K562 (cell line): ENCODE measurements at places on chromosomes 4 and X.

DNA sequence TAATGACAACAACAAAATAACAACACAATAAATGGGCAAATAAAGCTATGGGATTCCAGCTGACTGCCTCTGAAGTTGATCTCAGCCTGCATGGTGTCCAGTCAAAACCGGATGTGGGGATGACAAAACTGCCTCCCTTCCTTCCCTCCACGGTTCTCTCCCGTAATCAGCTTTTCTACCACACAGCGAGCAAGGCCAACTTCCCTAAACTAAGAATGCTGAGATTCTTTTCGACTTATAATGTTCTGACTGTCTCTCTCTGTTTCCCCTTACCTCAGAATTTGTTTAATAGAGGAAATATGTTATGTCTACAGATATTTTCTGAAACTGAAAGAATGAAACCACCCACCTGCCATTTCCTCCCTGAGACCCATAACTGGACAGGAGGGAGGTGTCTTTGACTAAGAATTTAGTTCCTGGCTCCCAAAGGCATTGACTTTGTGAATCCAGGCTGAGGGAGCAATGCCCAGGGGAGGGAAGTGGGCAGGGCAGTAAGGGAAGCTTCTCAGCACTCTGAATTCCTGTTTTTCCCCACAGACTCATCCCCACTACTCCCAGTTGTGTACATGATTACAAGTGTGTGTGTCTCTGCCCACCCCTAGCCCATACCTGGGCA is 1.0 kb upstream of the TLR1 start:
- no peaks in the 10 kb centered on the region for H3K4me1 ChIP-seq
- no peak overlapping the region for H3K27ac ChIP-seq
- no peak overlapping the region for H3K4me3 ChIP-seq
- DNase-seq = no peak

- no peaks in the 10 kb centered on the region for H3K36me3 ChIP-seq
- no peak overlapping the region for H3K27ac ChIP-seq
- no peak for DNase-seq
- no peak overlapping the region for H3K4me3 ChIP-seq
- H3K4me1 ChIP-seq = peaks cover 17% of the 10 kb centered on the region
Observed at GRCh38 chr4:8207314-8207713, 8.2 kb downstream of the SH3TC1 start.

GRCh38 chr4:107278791-107279483 is 242.8 kb upstream of the DKK2 start:
- H3K36me3 ChIP-seq = no peaks in the 10 kb centered on the region
- H3K27me3 ChIP-seq = no peaks in the 10 kb centered on the region
- DNase-seq = no peak
- no peaks in the 10 kb centered on the region for H3K4me1 ChIP-seq

GRCh38 chrX:121000589-121000988 is 15.0 kb upstream of the CT47A1 start:
- H3K36me3 ChIP-seq = no peaks in the 10 kb centered on the region
- H3K27ac ChIP-seq = no peak overlapping the region
- no peak for DNase-seq
- H3K4me3 ChIP-seq = no peak overlapping the region
- H3K27me3 ChIP-seq = no peaks in the 10 kb centered on the region

DNA sequence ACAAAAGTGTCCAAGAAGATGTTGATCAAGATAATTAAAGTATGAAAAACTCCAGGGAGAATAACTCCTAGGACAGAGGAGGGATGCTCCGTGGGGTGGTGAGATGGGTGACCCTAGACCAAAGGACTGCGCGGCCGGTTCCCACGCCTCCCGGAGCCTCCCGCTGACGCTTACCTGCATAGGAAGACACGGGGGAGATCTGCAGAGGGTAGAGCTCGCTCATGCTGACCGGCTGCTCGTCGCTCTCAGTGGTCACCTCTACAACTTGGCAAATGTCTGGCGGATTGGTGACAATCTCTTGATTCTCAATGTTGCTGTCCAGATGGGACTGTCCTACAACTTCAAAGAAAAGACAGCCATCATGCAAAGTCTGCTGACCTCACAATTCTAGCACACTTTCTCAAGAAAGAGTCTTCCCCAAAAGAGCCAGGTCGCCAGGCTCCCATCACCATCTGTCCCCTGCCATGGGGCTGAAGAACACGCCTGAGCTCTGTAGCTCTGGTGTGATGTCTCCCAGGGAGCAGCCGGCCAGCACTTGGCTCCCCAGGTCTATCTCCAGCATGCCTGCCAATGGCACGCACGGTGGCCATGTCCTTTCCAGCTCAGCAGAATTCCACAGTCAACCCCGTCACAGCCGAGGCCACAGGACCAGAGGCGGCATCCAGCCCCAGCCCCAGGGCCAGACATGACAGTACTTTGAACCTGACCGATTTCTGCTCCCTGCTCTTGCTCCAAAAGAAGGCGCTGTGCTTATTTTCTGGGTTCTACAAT is 75.4 kb downstream of the IRF2 start:
- no peak for DNase-seq
- H3K27ac ChIP-seq = no peak overlapping the region
- H3K4me3 ChIP-seq = no peak overlapping the region
- peaks cover 24% of the 10 kb centered on the region; the same call in 2 of the 3 replicates for H3K36me3 ChIP-seq
- no peaks in the 10 kb centered on the region for H3K27me3 ChIP-seq

GRCh38 chr4:39928538-39928937 is 49.2 kb downstream of the PDS5A start:
- H3K36me3 ChIP-seq = peaks cover 42% of the 10 kb centered on the region
- H3K4me3 ChIP-seq = no peak overlapping the region
- H3K27ac ChIP-seq = no peak overlapping the region

- no peak overlapping the region for H3K27ac ChIP-seq
- DNase-seq = no peak
- H3K27me3 ChIP-seq = no peaks in the 10 kb centered on the region
- H3K4me1 ChIP-seq = no peaks in the 10 kb centered on the region
- no peak overlapping the region for H3K4me3 ChIP-seq
Observed at GRCh38 chrX:99371976-99372595, 1038.0 kb downstream of the PCDH19 start.

DNA sequence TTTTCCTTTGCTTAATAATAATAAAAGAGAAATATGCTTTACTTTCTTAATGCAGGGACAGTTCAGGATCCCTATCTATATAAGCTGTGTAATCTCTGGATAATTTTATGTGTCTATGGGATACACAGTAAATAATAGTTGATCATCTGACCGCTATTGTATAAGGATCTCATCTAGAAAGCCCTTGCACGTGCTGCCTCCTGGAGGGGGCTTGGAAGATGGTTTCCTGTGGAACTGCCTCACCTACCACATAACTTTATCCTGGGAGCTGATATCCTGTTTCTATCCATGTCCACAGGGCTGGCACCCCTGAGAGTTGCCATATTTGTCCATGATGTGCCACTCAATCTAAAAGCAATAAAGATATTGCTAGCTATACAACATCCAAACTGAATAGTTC is 139.3 kb upstream of the FRMPD4 start:
- no peaks in the 10 kb centered on the region for H3K36me3 ChIP-seq
- H3K4me1 ChIP-seq = no peaks in the 10 kb centered on the region
- H3K27ac ChIP-seq = no peak overlapping the region
- H3K27me3 ChIP-seq = no peaks in the 10 kb centered on the region

DNA sequence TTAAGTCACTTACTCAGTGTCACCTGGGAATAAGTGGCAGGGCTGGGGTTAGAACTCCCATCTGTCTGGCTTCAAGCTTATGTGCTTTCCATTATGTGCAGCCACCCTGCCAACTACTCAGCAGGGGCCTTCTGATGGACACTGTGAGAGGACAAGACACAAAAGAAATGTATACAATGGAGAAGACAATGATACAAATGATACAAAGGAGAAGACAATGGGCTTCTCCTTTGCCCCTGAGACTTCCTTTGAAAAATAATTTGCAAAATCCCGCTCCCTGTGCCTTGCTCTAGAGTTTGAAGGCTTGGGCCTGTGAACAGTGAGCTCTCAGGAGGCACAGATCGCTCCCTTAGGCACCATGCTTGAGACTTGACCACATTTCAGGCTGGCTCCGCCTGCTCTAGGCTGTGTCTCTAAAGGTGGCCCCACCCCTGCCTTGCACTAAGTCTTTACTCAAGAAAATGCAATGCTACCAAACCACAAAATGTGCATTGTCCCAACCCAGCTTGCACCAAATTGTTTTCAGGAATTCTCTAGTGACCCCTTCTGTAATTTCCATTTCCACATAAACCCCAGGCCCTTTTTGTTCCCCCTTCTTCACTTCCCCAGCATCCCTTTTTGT is 27.1 kb upstream of the STX18 start:
- no peaks in the 10 kb centered on the region for H3K36me3 ChIP-seq
- no peaks in the 10 kb centered on the region for H3K4me1 ChIP-seq
- no peak overlapping the region for H3K4me3 ChIP-seq
- no peak for DNase-seq

- no peak overlapping the region for H3K4me3 ChIP-seq
- DNase-seq = no peak
- H3K36me3 ChIP-seq = peaks cover 28% of the 10 kb centered on the region
Observed at GRCh38 chr4:126445596-126445995, 1130.8 kb downstream of the FAT4 start.

- H3K27me3 ChIP-seq = no peaks in the 10 kb centered on the region
- H3K36me3 ChIP-seq = no peaks in the 10 kb centered on the region
- H3K4me1 ChIP-seq = no peaks in the 10 kb centered on the region
- no peak overlapping the region for H3K4me3 ChIP-seq
- DNase-seq = no peak
Observed at GRCh38 chrX:144042271-144042670, 158.4 kb downstream of the UBE2NL start.

GRCh38 chrX:20361081-20361889 is 94.6 kb upstream of the RPS6KA3 start:
- no peaks in the 10 kb centered on the region for H3K27me3 ChIP-seq
- no peaks in the 10 kb centered on the region for H3K36me3 ChIP-seq
- DNase-seq = no peak
- H3K4me1 ChIP-seq = peaks cover 8% of the 10 kb centered on the region; the same call in 2 of the 3 replicates

- no peak overlapping the region for H3K27ac ChIP-seq
- no peak for DNase-seq
- no peaks in the 10 kb centered on the region for H3K4me1 ChIP-seq
- no peak overlapping the region for H3K4me3 ChIP-seq
- H3K36me3 ChIP-seq = no peaks in the 10 kb centered on the region
Observed at GRCh38 chrX:45344594-45344993, 143.9 kb upstream of the DIPK2B start.

DNA sequence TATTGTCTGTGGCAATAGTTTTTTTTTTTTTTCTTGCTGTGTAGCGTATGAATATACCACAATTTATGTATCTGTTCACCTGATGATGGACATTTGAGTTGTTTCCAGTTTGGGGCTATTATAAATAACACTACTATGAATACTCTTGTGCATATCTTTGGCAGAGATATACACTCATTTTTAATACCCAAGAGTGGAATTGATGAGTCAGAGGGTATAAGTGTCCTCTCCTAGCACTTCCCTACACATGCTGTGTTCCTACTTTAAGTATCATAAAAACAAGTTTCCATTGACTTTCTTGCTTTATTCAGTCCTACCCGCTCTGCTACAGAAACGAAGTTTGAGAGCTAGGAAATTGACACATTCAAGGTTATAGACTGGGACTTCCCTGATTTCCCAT is 39.8 kb downstream of the XIAP start:
- no peak for DNase-seq
- H3K4me3 ChIP-seq = no peak overlapping the region
- H3K36me3 ChIP-seq = peaks cover 50% of the 10 kb centered on the region; the same call in 2 of the 3 replicates

DNA sequence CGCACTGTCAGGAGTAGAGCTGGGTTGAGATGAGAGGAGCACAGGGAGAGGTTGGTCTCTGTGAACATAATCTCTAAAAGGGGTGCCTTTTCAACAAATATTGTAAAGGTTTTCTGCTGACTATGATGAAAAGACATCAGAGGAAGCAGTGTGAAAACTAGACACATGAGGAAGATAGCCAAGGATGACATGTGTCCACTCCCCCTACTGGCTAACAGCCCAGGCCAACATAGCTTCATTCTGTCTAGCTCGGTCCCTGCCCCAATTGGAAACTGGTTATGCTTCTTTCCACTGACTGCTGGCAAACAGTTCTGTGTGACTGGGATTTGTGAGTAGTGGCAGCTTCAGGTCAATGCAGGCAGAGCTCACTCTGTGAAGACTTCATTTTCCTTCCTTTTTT is 115.4 kb upstream of the ESX1 start:
- DNase-seq = no peak
- no peaks in the 10 kb centered on the region for H3K4me1 ChIP-seq
- no peaks in the 10 kb centered on the region for H3K36me3 ChIP-seq
- no peaks in the 10 kb centered on the region for H3K27me3 ChIP-seq
- H3K4me3 ChIP-seq = no peak overlapping the region
- no peak overlapping the region for H3K27ac ChIP-seq

GRCh38 chr4:95505151-95505550 is 43.6 kb downstream of the UNC5C start:
- DNase-seq = no peak
- H3K4me3 ChIP-seq = no peak overlapping the region
- H3K4me1 ChIP-seq = no peaks in the 10 kb centered on the region

DNA sequence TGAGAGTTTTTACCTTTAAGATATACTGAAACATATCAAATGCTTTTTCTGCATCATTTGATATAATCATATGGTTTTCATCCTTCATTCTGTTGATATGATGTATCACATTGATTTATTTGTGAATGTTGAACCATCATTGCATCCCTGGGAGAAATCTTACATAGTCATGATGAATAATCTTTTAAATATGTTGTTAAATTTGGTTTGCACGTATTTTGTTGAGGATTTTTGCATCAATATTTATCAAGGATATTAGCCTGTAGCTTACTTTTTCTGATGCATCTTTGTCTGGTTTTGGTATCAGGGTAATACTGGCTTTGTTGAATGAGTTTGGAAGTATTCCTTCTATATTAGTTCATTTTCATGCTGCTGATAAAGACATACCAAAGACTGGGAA is 541.4 kb downstream of the TLL1 start:
- no peaks in the 10 kb centered on the region for H3K4me1 ChIP-seq
- H3K27me3 ChIP-seq = no peaks in the 10 kb centered on the region
- H3K27ac ChIP-seq = no peak overlapping the region
- H3K36me3 ChIP-seq = no peaks in the 10 kb centered on the region

DNA sequence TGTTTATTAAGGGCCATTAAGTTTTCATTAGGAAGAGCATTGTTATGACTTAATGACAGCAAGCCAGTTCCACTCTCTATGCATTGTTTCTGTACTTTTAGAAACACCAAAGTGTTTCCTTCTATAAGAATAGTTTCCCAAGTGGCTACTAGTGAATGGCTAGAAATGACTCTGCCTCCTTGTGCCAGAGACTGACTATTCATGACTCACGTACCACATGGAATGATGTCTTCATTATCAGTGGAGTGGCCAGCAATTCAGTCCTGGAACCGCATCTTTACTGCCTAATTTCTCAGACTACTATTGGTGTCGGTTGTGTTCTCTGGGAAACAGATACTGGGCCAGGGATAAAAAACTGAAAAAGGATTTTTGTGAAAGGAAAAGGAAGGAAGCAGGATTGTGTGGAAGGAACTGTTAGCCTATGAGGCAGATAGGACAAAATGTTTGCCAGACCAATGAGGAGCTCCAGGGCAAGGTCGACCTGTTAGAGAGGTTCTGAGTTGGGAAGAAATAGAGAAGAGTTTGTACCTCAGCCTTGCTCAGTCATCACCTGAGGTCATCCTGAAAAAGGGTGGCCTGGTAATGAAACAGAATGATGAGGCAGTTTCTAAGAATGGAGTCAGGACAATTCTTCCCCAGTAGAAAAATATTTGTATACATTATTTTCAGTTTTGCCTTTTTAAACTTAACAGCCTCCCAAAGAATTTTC is 218.6 kb downstream of the SPCS3 start:
- H3K4me3 ChIP-seq = no peak overlapping the region
- H3K27ac ChIP-seq = no peak overlapping the region
- no peaks in the 10 kb centered on the region for H3K4me1 ChIP-seq
- H3K36me3 ChIP-seq = no peaks in the 10 kb centered on the region
- DNase-seq = no peak
